ENCODE measurements at places on chromosomes 5 and 9.

DNA sequence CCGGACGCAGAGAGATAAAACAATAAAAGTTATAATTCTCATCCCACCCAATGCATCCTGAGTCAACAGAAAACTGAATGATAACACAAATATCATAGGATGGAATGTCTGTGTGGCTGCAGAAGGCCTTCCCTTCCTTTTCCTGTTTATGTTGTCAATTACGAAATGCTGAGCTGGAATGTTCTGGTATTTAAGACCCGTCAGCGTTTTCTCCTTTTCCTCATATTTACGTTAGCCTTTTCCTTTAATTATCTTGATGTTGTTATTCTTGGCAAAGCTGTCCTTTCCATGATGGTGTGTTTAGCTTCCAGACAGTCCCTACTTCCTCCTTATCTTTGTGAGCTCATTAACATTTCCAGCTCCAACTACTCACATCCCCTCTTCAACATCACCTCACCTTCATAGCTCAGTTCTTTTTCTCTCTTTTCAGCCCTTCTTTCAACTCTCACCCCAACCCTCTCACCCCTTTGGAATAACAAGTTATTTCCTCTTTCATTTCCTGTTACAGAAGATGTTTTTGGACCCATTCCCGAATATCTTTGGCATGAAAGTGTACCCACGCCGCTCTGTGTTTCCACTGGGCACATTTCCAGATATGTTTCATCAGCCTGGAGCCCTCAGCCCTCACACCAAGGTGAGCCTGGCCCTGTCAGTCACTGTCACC is 221.6 kb downstream of the NR2F1-AS1 start:
- DNase-seq = no peak

- DNase-seq = peak; percentile 21
Observed at GRCh38 chr5:65203746-65204145, 278.0 kb downstream of the ADAMTS6 start.

DNA sequence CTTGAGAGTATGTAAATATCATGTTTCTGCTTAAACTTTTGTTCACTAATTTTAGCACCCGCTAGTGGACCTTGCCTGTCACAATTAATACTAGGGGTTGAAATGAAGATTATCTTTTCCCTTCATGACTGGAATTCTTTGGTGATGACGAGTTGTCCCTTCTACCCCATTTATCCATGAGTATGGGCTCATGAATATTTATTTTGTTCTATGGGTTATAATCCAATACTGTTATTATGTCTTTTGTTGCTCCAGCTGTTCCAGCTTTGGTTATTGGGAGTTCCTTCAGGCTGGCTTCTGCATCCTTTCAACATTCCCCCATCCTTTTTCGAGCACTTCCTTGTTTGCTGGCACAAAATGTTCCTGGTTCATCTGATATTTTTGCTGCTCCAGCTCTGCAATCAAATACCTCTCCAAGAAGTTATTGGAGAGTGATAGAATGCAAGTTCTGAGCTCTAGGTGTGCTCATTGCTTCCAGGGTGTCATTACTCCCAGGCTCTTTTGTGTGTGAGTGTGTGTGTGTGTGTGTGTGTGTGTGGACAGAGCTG is 19.7 kb upstream of the ARHGEF28 start:
- DNase-seq = no peak

GRCh38 chr5:175749591-175749990 is 91.7 kb downstream of the HRH2 start:
- no peak for DNase-seq

DNA sequence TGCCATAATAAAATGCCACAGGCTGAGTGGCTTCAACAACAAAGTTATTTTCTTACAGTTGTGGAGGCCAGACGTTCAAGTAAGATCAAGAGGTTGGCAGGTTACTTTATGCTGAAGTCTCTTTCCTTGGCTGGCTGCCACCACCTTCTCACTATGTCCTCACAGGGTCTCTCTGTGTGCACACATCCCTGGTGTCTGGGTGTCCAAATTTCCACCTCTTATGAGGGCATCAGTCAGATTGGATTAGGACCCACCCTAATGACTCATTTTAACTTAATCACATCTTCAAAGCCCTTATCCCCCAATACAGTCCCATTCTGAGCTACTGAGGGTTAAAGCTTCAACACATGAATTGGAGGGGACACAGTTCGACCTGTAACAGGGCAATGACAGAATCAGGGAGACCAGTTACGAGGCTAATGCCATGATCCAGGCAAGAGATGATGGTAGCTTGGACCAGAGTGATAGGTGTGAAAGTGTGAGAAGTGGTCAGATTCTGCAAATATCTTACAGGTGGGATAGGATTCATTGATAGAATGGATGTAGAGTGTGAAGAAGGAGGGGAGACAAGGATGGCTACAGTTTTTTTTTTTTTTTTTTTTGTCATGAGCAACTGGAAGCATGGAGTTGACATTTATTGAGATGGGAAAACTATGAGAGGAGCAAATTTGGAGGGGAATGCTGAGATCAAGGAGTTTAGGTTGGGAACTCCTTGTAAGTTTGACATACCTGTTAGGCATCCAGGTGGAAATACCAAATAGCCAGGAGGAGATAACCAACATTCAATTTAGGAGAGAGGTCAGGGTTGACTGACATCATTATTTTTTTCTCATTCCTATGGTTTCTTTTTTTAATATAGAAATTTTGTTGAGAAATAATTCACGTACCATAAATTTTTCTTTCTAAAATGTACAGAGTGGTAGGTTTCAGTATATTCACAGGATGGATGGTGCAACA is 39.6 kb upstream of the FGF1 start:
- no peak for DNase-seq

Data from kidney epithelial cell (primary cell).